ENCODE measurements at places on chromosomes 7 and 10.
A peak's percentile ranks its signal among the peaks of the same experiment; 100 is the strongest.

DNA sequence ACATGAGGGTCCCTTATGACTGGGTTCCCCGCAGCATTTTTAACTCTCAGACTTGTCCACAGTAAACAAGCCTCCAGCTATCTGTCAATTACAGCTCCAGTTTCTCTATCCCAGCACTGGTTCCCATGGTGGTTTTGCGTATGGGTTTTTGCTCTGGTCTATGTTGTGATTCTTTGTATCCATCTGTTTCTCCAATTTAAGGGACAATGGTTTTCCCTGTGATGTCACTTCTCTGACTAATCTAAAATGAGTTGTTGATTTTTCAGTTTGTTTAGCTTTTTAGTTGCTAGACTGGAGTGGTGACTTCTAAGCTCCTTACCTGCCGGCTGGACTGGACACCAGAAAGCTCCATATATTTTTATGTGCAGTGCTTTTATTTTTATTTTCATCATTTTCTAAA, 303.7 kb downstream of the INHBA start:
- DNase-seq: no peak

- DNase-seq: no peak
These were observed 424.1 kb upstream of the GALNT17 start for GRCh38 chr7:70707823-70708243.

GRCh38 chr10:119416855-119417254, 125.7 kb downstream of the RGS10 start:
- DNase-seq: peak; percentile 59

GRCh38 chr10:79981450-79982361, 32.8 kb upstream of the SFTPD start:
- peak; percentile 71 for DNase-seq

GRCh38 chr7:117560030-117560429, 80.2 kb downstream of the CFTR start:
- no peak for DNase-seq

DNA sequence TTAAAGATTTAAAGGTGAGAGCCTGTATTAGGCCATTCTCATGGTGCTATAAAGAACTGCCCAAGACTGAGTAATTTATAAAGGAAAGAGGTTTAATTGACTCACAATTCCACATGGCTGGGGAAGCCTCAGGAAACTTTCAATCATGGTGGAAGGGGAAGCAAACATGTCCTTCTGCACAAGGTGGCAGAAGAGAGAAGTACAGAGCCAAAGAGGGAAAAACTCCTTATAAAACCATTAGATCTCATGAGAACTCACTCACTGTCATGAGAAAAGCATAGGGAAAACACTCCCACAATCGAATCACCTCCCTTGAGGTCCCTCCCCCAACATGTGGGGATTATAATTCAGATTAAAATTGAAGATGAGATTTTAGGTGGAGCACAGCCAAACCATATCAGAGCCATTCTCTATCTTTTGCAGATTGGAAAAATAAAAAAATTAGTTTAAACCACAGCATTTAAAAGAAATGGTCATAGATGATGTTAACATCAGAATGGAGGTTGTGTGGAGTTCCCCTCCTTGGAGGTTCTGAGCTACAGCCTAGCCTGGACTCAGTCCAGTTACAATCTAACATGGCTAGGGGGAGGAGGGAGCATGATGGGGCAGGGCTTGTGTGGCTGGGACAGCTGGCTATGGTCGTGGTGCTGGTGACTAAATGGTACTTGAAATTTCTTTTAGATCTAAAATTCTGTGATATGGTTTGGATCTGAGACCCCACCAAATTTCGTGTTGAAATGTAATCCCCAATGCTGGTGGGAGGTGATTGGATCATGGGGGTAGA, 33.1 kb downstream of the GSTO2 start:
- no peak for DNase-seq

- peak; percentile 98 for DNase-seq
These were observed 24.1 kb downstream of the PDLIM1 start for GRCh38 chr10:95266674-95267095.

DNA sequence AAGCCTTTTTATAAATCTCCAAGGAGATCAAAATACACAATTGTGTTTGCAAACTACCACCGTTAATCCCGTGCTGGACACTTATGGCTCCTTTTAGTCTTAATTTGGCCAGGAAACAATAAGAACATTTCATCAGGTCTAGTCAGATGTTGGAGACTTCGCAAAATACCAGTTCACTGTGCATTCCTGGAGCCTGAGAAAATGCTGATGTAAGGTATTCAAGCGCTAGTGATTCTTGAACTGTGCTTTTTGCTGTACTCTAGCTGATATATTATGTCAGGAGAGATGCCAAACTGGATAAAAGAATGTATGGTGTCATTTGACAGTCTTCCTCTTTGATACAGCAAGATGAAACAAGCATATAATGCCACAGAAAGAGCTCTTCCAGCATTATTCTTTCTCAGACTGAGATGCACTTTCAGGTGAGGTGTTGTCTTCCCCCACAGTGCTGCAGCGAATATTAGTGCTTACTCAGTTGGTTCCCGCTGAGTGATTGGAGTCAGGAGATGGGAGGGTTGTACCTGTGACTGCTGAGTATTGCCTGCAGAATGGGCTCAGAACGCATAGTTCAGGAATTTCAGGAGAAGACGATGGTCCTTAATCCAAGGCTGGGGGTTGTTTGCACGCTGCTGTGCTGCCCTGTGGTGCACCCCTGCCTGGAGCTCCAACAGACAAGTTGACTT, 59.2 kb downstream of the OGDH start:
- DNase-seq: peak; percentile 45

DNA sequence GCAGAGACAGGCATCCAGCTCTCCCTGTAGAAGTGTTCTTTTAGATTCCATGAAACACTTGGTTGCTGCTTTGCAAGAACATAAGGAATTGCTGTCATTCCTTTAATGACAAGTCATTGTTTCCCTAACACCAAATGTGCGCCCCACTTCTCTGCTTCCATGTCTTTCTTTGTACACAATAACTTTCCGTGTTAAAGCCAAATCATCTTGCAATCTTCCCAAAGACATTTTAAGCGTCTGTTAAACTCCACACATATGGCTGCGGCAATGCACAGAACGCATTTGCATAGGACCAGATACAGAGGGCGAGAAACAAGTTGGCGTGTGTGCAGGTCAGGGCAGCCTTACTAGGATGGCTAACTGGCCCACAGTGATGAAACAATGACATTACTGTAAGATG, 399.3 kb upstream of the PRKCQ start:
- DNase-seq: no peak
